ENCODE measurements at places on chromosomes 3 and 15.

DNA sequence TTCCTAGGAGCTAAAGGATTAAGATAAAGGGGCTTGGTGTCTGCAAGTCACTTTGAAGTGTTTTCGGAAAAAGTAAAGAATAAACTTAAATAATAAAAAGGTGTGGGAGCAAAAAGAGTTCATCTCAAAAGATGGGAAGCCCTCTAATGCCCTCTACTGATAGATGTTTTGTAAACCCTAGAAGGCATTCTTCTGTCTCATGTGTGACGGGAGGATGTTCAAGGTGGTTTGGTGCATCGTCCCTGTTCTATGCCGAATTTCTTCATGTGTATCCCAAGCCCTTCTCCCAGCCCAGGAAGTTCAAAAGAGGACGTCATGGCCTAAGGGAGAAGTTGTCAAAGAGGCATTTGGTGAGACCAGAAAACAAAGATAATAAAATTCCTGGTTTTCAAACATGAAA, 37.2 kb downstream of the CCK start:
- DNase-seq = no peak

GRCh38 chr3:152232679-152233078, 36.0 kb upstream of the MBNL1 start:
- no peak for DNase-seq

DNA sequence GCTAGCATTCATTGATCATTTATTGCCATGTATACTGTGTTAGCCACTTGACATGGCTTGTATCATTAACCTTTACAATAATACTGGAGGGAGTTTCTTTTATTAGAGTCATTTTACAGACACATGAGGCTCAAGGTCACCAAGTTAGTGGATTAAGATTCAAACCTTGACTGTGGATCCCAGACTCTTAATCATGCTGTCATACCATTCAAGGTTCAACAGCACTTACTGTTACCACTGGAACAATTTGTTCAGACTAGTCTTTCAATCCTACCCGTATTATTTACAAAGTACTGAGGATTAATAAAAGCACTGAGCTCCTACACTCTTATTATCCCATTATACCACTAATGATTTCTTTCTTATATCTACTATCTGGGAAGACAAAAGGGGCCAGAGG, 1.2 kb downstream of the COX17 start:
- DNase-seq = no peak

DNA sequence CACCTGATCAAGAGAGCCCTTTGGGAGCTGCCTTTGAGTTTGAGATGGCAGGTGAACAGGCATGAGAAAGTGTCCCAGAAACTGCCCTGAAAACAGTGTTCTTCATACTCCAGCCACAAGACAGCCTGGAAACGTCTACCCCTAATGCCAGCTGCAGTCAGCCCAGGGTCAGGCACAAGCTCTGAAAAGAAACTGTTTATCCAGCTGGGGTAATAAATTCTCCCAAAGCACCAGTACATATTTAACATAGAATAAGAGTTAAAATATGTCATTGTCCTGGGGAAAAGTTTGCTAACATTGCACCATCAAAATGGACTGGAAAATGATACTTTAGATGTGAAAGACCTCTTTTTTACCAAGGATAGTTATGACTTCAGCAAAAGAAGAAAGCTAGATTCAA, 66.3 kb downstream of the NEK10 start:
- DNase-seq = no peak

DNA sequence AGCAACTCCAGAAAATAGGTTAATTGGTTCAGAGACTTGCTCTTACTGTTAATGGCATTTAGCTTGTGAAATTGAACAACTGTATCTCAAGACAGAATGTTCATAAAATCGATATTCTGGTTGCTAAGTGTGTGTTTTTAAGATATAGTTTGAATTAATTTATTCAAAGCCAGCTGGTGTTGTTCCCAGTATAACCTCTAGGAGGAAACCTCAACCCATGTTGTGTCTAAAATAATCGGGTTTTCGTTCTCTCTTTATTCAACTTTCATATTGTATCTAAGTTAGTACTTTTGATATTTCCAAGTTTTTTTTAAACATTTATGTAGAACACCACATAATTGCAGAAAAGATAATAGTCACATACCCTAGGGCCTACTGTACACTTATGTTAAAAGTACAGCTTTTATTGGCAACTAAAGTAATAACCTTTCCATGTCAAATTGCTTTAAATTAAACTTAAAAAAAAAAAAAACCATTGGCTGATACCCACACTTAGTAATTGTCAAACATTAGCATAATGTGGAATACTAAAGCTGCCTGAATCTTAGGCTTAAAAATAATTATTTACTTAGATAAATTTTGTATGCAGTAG, 90.9 kb downstream of the SAMMSON start:
- no peak for DNase-seq

DNA sequence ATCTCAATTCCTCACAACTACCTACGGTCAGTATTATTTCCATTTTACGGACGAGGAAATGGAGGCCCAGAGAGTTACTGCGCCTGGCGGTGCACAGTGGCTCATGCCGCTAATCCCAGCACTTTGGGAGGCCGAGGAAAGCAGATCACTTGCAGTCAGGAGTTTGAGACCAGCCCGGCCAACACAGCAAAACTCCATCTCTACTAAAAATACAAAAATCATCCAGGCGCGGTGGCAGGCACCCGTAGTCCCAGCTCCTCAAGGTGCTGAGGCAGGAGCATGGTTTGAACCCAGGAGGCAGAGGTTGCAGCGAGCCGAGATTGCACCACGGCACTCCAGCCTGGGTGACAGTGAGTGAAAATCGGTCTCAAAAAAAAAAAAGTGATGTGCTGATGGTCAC, 187.3 kb downstream of the XXYLT1 start:
- no peak for DNase-seq

- no peak for DNase-seq
Observed at GRCh38 chr15:89778861-89779260, 2.7 kb downstream of the MESP2 start.

- DNase-seq = no peak
Observed at GRCh38 chr3:27031476-27031875, 337.7 kb downstream of the NEK10 start.

- DNase-seq = no peak
Observed at GRCh38 chr3:72969766-72970165, 26.8 kb upstream of the PPP4R2 start.

GRCh38 chr3:57043518-57043917, 16.9 kb upstream of the SPATA12 start:
- DNase-seq = no peak

DNA sequence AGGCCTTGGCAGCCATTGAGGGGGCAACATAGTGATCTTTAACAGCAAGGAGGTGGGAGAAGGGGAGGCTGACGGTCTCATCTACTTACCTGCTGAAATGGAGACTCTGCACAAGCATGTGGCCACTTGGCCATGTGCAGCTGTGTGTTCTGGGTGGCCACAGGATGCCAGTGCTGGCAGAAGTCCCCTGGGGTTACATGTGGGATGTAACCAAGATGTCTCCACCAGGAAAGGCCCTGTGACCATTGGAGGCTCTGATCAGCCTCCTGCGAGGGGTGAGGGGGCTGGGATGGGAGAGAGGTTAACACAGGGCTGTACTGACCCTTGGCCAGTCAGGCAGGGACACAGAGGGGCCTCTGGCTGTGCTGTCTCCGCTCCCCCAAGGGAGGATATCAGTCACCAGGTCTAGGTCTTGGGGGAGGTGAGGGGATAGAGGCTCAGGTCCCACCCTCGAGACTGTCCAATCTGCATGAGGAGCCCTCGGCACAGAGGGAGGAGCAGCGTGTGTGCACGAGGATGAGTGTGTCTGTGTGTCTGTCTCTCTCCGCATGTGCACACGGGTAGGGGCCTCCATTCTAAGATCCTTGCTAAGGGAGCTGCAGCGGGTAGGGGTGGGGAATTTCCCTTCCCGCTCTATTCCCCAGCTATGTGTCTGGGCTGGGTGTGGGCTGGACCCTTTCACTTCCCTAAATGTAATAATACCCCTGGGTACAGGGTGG, 19.5 kb downstream of the PRKCD start:
- DNase-seq = no peak

DNA sequence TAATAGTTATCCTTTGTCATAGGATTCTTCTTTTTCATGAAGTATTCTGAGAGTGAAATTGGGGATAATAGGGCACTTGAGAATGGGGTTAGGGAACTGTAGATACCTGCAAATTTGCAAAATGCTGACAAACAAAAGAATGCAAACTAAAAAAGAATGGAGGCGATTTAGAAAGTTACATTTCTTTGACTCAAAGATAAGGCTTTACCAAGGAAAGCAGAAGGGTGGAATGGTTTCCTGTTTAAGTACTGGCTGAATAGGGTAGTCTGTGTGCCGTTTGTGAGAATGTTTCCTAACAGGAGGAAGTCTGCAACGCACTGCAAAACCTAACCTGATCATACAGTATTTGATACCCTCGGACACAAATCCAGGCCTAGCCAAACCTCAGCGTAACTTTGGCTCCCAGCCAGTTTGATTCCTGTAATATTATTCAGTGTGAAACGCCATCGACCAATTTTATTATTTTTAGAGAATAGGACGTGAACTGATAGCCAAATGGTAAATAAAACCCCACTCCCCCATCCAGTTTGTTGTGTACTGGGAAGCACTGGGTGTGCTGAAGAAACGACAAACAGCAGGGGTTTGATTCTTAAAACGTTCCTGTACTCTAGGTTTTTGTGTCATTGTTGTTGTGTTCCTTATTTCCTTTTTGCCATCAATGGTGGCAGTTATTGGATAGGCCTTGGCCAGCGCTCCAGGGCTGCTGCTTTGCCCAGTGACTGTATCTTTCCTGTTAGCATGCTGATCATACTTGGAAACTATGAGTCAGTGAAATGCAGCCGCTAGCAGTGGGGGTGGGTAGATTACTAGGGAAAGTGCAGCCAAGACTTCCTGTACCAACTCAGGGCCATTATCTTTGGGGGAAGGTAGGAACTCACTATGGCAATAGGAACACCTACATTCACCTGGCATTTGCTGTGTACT, 148.0 kb upstream of the TBL1XR1 start:
- peak; percentile 39 for DNase-seq

DNA sequence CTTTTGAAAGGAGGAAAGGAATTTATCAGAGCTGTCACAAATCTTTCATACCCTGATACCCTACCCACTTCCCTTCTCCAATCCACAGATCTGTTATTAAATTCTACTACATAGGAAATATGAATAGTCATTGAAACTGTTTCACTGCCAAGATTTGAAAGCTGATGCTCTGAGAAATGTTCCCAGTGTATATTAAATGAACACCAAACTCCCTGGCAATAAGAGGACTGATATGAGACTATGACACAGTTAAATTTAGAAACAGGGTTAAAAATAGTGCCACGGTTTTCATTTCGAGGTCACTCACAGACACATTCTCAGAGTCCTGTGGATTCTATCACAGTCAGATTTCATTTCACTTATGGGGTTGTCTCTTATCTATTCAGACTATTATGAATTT, 27.2 kb upstream of the GBE1 start:
- no peak for DNase-seq

DNA sequence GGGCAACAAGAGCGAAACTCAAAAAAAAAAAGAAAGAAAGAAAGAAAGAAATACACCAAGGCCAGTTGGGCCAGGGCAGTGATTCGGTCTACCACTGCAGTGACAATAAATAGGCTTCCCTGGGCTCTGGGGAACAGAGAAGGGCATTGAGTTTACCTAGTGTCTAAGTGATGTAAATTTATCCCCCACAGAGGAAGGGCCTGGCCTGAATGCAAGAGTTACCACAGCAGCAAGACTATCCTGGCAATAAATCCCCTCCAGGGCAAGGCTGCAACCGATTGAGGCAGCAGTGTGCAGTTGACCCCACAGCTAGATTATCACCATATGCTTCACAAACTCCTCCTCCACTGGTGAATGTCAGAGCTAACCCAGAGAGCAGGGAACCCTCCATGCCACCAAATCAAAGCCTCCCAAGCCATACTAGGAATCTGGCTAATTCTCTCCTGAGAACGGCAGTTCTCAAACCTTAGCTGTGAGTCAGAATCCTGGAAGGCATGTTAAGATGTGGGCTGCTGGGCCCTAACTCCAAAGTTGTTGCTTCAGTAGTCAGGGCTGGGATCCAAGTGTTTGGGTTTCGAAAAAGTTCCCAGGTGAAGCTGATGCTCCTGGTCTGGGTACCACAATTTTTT, 64.3 kb upstream of the GATM start:
- DNase-seq = no peak

GRCh38 chr15:90046289-90046688, 45.2 kb downstream of the ZNF710 start:
- no peak for DNase-seq

DNA sequence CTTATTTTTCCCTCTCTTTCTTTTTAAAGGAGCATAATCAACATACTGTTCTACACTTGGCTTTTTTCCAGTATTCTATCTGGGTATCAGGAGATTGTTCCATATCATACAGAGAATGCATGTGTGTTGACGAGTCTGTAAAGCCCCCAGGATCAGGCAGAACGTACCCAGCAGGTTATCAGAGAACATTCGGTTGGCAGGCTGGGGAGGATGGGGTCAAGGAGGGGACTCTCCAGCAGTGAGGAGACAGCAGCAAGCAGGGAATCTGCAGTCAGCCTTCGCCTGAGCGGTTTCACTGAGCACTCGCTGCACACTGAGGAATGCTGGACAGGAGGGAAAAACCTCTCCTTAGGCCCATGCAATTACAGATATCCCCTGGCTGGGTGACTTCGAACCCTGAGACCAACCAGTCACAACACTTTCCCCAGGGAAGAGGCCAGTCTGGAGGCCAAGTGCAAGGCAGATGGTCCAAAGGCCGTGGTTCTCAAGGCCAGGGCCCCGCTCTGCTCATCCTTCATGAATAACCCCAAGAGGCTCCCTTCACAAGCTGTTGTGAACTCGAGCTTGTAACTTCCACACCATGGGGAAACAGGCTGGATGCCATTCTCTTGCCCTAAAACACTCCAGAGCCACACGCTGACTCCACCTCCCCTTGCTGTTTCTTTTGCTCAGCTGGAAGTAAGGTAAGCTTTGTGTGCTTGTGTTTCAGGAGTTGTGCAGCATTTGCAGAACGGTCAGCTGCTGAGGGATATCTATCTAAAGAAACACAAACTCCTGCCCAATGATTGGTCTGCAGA, 60.1 kb downstream of the PXYLP1 start:
- DNase-seq = no peak

GRCh38 chr15:65338823-65339222, 34.3 kb downstream of the RNU5B-1 start:
- DNase-seq = no peak

Data from NCI-H510A (cell line).